ENCODE measurements at places on chromosomes 1 and 21.

DNA sequence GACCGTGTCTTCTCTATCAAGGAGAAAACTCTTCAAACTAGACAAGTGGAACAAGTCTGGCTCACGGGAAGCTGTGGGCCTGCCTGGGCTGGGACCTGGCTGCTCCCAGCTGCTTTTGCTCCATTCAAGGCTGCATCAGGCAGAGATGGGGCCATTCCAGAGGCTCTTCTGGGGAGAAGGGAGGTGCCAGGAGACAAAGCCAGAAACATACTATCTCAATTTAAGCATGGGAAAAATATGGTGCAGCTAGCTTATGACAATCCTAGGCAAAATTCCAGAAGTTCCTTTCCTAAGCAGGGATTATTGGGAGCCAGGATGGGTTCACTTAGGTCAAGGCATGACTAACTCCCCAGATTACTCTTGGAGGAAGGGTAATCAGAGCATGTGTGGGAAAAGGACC lies 90.8 kb upstream of the SLC2A1 start:
- no peak for DNase-seq

DNA sequence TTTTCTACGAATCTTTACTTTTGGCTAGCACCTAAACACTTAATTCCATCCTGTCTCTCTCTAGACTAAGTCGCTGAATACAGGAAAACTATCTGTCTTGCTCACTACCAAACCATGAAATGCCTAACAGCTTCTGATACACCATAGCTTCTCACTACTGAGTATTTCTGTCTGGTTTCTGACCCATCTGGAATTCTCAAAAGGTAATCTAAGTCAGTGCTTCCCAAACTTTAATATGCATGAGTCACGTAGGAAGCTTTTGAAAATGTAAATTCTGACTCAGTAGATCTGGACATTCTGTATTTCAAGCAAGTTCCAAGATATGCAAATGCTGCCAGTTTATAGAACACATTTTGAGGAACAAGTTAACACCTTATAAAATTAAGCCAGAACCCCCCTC lies 9.2 kb upstream of the OVGP1 start:
- no peak for DNase-seq

- no peak for DNase-seq
Observed at GRCh38 chr1:156128654-156129597, 14.4 kb downstream of the LMNA start.

DNA sequence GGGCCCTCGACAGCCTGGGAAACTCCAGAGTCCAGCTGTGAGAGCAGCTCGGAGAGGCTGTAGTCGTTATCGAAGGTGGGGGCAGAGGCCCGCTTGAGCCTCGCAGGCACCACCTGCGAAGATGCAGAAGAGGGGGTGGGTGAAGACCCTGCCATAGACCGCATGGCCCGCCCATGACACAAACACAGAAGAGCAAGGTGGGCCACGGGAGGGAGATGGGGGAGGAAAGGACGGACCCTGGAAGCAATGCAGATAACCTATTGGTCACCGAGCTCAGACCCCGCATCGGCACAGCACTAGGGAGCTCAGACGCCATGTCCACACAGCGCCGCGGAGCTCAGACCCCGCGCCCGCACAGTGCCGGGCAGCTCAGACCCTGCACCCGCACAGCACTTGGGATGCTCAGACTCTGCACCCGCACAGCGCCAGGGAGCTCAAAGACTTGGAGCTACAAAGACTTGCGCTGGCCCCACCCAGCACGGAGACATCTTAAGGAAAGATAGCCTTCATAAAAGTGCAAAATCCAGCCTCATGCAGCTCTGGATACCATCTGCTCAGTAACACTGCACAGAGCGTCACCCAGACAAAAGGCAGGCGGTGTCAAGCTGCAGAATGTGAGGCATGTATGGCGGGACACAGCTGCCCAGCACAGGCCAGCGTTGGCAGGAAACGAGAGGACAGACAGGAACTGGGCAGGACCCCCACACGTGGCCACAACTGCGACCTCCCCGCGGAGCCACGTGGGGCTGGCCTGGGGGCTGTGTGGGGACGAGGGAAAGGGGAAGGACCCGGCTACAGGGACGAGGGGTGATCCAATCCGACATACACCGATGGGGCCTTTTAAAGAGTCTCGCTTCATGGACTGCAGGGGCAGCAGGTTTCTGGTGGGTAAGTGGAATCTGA lies 22.6 kb downstream of the RIPK4 start:
- no peak for DNase-seq

GRCh38 chr1:12296623-12297022 lies 66.8 kb downstream of the VPS13D start:
- no peak for DNase-seq

GRCh38 chr1:13543451-13544220 lies 29.8 kb upstream of the LRRC38 start:
- no peak for DNase-seq

DNA sequence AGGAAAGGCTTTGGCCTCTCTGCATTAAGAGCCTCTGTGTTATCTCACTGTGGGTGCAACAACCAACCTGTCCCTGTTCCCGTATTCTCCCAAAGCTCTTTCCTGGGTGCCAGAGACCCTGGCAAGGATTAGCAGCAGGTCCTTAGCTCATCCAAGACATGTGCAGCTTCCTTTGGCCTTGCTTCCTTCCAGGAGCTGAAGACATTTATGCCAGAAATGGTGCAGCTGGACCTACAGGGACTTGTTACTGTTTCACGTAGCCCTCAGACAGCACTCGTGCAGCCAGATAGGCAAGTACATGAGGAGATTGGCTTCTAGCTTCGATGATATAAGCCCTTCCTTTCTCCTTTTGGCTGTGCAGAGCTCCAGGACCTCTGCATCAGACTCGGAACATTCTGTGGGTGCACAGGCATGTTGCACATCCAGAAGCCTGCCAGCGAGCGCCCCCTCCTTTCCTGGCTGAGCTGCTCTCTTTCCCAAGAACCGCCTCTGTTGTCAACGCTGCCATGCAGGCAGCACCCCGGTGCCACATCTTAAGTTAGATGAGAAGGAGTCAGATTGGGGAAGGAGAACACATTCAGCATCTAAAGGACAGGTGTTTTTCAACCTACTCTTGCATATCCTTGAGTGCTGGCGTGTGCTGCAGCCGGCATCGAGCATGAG lies 284.5 kb upstream of the PLXNA2 start:
- peak; percentile 65 for DNase-seq

GRCh38 chr1:16050328-16050727 lies 6.7 kb downstream of the CLCNKB start:
- DNase-seq, result no peak

DNA sequence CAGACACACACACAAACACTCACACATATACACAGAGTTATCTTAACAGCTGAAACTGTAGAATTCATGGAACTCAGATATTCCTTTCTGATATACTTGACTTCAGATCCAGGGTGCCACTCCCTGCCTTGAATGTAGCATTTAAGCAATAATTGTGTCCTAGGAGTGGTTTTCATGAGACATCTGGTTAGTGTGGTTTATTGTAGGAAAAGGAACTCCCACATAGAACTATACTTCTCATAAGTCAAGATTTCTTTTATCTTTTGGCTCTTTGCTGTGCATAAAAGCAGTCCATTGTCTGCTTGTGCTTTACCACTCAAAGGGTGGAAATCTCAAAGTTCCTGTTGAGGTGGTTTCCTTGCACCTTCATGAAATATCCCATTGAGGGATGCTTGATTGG lies 272.6 kb upstream of the SGIP1 start:
- DNase-seq, result no peak

GRCh38 chr1:3558036-3558726 lies 53.1 kb downstream of the MEGF6 start:
- no peak for DNase-seq

DNA sequence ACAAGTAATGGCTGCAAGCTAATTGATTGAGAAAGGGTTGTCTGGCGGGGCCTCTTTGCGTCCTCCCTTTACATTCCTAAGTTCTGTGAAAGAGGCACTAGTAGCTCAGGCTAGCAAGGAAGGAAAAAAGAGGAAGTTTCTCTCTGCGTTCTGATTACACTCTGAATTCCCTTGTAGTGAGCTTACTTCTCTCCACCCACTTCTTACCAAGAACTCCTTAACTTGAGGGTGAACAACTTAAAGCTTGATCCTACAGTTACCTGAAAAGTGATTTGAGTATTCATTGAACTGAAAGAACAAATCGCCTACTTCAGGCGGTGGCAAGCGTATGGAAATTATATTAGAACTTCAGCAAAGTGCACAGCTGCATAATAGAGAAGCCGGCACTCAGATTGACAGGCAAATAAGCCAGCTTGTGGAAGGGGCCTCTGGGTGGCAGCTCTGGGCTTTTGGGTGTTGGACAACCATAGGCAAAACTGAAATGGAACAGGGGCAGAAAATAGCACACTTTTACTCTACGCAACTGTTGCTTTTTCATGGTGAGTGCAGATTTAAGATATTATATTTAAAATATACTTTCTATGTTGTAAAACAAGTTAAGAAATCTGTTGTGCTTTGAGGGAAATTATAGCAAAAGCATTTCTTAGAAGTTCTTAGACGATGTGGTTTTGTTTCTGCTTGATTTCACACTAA lies 464.5 kb downstream of the USP25 start:
- DNase-seq, result peak; percentile 74

- DNase-seq, result no peak
Observed at GRCh38 chr1:24905979-24906720, 23.9 kb downstream of the RUNX3 start.

DNA sequence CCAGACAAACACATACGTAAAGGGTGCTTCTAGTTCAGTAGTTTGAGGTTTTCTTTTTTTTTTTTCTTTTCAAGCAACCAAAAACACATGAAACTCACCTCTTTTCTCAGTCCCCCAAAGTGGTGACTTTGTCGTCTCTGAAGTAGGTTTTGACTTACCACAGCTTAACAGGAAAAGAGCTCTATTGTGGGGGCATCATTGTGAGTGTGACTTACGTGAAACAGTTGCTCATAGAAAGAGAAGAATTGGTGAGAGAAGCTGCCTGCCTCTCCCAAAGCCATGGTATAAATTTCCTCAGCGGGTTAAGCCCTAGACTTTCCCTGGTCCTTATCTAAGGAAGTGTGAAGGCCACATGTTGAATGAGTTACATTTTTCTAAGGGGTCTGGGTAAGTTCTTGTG lies 11.9 kb downstream of the FASLG start:
- no peak for DNase-seq

DNA sequence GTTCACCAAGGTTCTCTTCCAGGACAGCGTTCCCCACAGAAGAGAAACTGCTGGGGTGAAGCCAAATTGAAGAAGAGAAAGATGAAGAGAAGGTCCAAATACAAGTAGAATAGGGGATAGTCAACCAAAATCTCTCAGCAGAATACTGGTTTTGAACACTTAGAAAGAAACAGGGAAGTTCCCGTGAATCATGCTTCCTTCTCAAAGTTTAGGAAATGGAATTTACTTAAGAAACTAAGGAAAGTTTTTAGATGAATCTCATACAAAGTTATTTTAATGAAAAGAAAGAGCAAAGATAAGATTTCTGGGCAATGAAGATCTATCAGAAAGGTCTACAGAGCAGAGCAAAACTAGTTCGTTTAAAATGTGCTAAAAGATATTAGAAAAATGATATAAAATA lies 43.3 kb downstream of the EXO1 start:
- DNase-seq, result no peak

- no peak for DNase-seq
Observed at GRCh38 chr21:32702702-32703101, 25.1 kb downstream of the SYNJ1 start.

DNA sequence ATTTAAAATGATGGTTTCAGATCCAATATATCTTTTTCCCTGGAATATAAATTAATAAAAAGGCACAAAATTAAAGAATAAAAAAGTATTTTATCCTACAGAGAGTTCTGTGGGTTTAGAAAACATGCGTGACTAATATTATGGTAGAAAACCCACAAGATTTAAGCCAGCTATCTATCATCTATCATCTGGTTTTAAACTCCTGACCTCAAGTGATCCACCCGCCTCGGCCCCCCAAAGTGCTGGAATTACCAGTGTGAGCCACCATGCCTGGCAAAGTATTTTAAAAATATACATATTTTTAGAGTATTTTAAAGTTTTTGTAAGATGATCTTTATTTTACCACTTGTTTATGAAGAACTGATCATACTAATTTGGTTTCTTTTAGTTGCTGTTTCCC lies 79.5 kb downstream of the NRIP1 start:
- no peak for DNase-seq

- no peak for DNase-seq
Observed at GRCh38 chr1:219160967-219161366, 12.7 kb upstream of the LYPLAL1 start.

GRCh38 chr1:21246905-21247642 lies 43.2 kb downstream of the ECE1 start:
- DNase-seq, result no peak

GRCh38 chr1:223479261-223479660 lies 86.0 kb downstream of the CCDC185 start:
- DNase-seq, result no peak

- DNase-seq, result no peak
Observed at GRCh38 chr1:24932284-24932683, 2.2 kb upstream of the RUNX3 start.

- DNase-seq, result no peak
Observed at GRCh38 chr1:78227705-78228635, 182.2 kb downstream of the GIPC2 start.

DNA sequence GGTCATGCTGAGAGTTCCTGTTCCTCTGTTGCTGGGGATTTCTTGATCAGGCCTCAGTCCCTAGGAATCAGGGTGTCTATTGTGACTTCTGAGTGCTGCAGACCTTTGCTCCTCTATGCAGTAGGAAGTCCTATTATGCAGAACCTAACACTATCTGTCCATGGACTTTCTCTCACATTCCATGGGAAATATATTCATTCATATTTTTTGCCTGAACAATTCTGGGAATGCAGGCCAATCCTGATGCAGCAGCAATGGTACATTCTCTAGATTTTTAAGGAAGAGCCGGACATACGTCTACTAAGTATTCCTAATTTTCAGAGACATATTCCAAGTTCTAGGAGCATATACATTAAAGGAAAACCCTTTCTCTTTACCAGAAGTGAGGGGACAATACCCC lies 61.1 kb upstream of the C1orf87 start:
- no peak for DNase-seq

DNA sequence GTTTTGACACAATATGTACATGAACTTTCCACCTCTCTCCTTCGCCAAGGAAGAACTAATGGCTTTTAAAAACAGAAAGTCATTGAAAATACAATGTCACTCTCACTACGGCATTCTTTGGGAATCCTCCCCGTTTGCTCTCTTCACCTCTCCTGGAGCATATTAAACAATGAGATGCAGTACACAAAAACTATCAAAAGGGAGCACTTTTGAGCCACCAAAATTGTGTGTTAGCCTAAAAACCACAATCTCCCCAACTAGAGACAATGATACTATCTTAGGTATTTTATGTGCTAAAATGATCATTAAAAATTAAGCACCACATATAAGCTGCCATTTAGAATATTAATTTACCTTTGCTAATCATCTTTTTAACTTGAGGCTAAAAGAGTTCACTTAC lies 425.5 kb downstream of the KCTD3 start:
- no peak for DNase-seq

- no peak for DNase-seq
Observed at GRCh38 chr1:72366466-72366865, 84.1 kb upstream of the NEGR1 start.

- DNase-seq, result no peak
Observed at GRCh38 chr1:59142311-59143132, 154.4 kb upstream of the FGGY start.

GRCh38 chr1:57340334-57341070 lies 83.4 kb downstream of the DAB1 start:
- no peak for DNase-seq
